Mesangial cell (primary cell): ENCODE measurements at places on chromosomes 12 and 14. TPM values are rescaled to one million over a fixed set of nuclear protein-coding genes. Genes with fewer than 3 reads are reported as not detected.

TCTN2 gene
- 13.0 and 16.6 TPM in 2 replicates for total RNA-seq

ARHGAP9 gene
- total RNA-seq, result 0.89 TPM in 1 of 2 replicates, not detected in the other

ARID2 gene
- 10.8 and 13.9 TPM in 2 replicates for total RNA-seq

RNASE4 gene
- total RNA-seq, result 7.2 and 11.3 TPM in 2 replicates

ENTPD5 gene
- total RNA-seq, result 6.5 and 8.0 TPM in 2 replicates

RAPGEF3 gene
- 2.1 and 16.1 TPM in 2 replicates for total RNA-seq

FGD6 gene
- 8.5 and 12.4 TPM in 2 replicates for total RNA-seq

NFE2 gene
- 0.63 TPM in 1 of 2 replicates, not detected in the other for total RNA-seq

PLCZ1 gene
- not detected in 2 replicates for total RNA-seq

TSFM gene
- 29.5 and 42.2 TPM in 2 replicates for total RNA-seq

TSPAN11 gene
- 1.0 TPM in 1 of 2 replicates, not detected in the other for total RNA-seq

CISTR gene
- not detected in 2 replicates for total RNA-seq

HCAR1 gene
- total RNA-seq, result 1.8 and 3.4 TPM in 2 replicates

GUCY2C gene
- under 0.01 TPM in 1 of 2 replicates, not detected in the other for total RNA-seq

OR6C2 gene
- not detected in 2 replicates for total RNA-seq

TPPP2 gene
- total RNA-seq, result not detected in 2 replicates

CTSG gene
- not detected in 2 replicates for total RNA-seq

NR2C1 gene
- total RNA-seq, result 20.9 and 23.5 TPM in 2 replicates

AICDA gene
- 0.13 TPM in 1 of 2 replicates, not detected in the other for total RNA-seq

CPSF6 gene
- total RNA-seq, result 22.9 and 24.8 TPM in 2 replicates

CFAP73 gene
- total RNA-seq, result not detected in 2 replicates

SSPN gene
- total RNA-seq, result 2.3 and 21.3 TPM in 2 replicates

WDHD1 gene
- total RNA-seq, result 2.4 and 13.5 TPM in 2 replicates

HCAR2 gene
- 0.13 TPM in 1 of 2 replicates, not detected in the other for total RNA-seq

ADAMTS20 gene
- total RNA-seq, result not detected in 2 replicates

CLEC4C gene
- total RNA-seq, result not detected in 2 replicates

KRT78 gene
- not detected in 2 replicates for total RNA-seq

PRH2 gene
- not detected in 2 replicates for total RNA-seq

PLD4 gene
- under 0.01 TPM in 1 of 2 replicates, not detected in the other for total RNA-seq

PUS7L gene
- total RNA-seq, result 4.7 and 7.2 TPM in 2 replicates

TMEM19 gene
- 11.5 and 20.5 TPM in 2 replicates for total RNA-seq

HOXC6 gene
- 2.6 and 3.9 TPM in 2 replicates for total RNA-seq

TSHR gene
- total RNA-seq, result 7.2 TPM in 1 of 2 replicates, not detected in the other

KRT6C gene
- not detected in 2 replicates for total RNA-seq

TSPAN19 gene
- 0.13 TPM in 1 of 2 replicates, not detected in the other for total RNA-seq

ANKS1B gene
- total RNA-seq, result 0.25 TPM in 1 of 2 replicates, not detected in the other

ATF7IP gene
- total RNA-seq, result 14.2 and 19.0 TPM in 2 replicates

PMCH gene
- total RNA-seq, result not detected in 2 replicates

OASL gene
- 0.25 and 0.33 TPM in 2 replicates for total RNA-seq

DMAC2L gene
- total RNA-seq, result 6.2 and 7.0 TPM in 2 replicates

VPS37B gene
- total RNA-seq, result 32.3 and 33.6 TPM in 2 replicates

FERMT2 gene
- 73.2 and 74.8 TPM in 2 replicates for total RNA-seq

CLMN gene
- 3.4 and 5.3 TPM in 2 replicates for total RNA-seq

COCH gene
- 3.4 and 10.1 TPM in 2 replicates for total RNA-seq

DDIT3 gene
- total RNA-seq, result 12.1 and 28.3 TPM in 2 replicates

IQSEC3 gene
- total RNA-seq, result 0.49 and 2.2 TPM in 2 replicates
